ENCODE measurements at places on chromosomes 1 and 21. TPM values are rescaled to one million over a fixed set of nuclear protein-coding genes. Genes with fewer than 3 reads are reported as not detected.

Gene OLFM3
- total RNA-seq, result not detected

Gene RASSF5
- total RNA-seq, result 2.4 TPM

Gene DCST2
- total RNA-seq, result not detected

Gene OLIG2
- total RNA-seq, result not detected

Gene KIAA1614
- total RNA-seq, result 3.0 TPM

Gene CXADR
- 2.0 TPM for total RNA-seq

Gene OPTC
- not detected for total RNA-seq

Gene ACADM
- total RNA-seq, result 43.2 TPM

Gene LAMB3
- total RNA-seq, result 26.1 TPM

Gene CA6
- total RNA-seq, result not detected

Gene OR6N1
- total RNA-seq, result not detected

Gene FMN2
- 5.9 TPM for total RNA-seq

Gene CD244
- total RNA-seq, result not detected

Gene PLA2G5
- total RNA-seq, result not detected

Gene CALML6
- 0.59 TPM for total RNA-seq

Gene MYBPH
- total RNA-seq, result 0.30 TPM

Gene ADORA3
- total RNA-seq, result not detected
